ENCODE measurements at places on chromosomes 3 and 15.
A peak's percentile ranks its signal among the peaks of the same experiment; 100 is the strongest.

DNA sequence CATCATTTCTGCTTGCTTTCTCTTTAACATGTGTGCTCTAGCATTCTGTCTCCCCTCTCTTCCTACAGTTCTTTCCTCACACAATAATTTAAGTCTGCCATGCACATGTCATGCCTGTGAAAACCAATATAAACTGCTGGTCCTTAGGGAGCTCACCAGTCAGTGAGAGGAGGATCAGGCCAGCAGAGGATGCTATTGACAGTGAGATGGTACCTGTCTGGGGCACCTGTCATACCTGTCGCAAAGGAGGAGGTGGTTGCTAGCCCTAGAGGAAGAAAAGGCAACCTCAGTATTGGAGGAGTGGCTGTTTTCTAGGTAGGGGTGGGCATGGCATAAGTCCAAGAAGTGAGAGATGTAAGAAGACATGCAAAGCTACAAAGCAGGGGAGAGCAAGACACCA, 194.6 kb downstream of the GABRG3 start:
- no peak for DNase-seq

GRCh38 chr3:17320266-17320665, 422.2 kb downstream of the TBC1D5 start:
- no peak for DNase-seq

DNA sequence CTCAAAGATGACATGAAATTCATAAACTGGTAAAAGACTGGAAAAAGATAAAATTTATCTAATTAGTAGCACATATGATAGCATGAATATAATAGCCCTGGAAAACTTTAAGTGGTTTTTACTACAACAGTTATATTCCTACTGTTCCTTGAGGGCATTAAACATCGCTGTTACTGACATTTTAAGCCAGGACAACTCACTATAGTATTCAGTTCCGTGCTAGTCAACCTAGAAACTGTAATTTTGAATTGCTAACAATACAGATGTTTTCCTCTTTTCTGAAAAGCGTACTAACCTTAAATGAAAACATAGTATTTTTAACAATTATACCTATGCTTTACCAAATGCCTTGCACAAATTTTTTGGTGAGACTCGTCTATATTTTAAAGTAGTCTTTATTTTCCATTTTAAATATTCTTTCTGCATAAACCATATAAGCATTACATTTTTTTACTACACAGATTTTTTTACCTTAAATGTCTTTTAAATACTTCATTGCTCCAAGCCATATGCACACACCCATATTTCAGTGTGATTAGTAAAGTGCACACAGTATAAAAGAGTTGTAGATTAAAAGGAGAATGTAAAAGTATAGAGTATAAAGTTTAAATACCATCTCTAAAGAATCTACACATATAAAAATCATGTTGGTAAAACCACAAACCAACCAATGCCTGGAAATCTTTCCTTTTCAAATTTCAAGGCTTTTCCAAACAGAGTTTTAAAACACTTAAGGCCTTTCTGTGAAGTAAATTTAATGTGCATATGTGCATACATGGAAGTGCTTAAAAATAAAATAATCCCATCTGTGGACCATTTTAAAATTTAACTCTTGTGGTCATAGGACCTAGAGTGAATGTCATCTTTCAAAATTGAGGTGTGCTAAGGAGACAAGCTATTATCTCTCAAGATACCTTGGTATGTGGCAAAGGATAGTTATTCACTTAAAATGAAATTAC, 20.1 kb upstream of the CBLB start:
- no peak for DNase-seq

DNA sequence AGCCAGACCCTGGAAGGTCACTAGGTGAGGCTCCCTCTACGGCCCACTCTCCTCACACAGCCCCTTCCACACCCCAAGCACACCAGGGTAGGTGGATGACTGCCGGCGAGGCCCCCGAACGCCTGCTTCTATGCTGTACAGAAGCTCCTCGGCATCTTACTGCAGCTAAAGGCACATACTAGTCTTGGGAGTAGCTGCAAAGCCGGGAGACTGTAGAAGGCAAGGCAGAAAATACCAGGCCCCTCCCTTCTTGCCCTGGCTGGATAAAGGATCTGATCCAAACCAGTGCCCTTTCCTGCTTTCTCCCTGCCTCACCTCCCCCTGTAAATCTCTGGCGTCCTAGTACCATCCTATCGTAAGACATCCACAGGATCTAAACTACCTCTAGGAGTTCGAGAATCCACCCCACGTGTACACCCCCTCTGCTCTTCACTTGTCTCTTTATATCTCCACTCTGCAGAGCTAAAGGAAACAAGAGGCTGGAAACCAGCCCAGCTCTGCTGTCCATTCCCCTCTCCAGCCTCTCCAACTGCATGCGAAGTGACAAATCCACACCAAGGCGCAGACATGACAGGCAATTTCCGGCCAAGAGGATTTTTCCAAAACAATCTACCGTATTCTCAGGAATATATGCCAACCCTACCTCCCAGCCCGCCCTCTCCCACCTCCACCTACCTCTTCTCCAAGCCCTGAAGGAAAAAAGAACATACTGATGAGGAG, 11.8 kb downstream of the TNK2 start:
- DNase-seq: no peak

DNA sequence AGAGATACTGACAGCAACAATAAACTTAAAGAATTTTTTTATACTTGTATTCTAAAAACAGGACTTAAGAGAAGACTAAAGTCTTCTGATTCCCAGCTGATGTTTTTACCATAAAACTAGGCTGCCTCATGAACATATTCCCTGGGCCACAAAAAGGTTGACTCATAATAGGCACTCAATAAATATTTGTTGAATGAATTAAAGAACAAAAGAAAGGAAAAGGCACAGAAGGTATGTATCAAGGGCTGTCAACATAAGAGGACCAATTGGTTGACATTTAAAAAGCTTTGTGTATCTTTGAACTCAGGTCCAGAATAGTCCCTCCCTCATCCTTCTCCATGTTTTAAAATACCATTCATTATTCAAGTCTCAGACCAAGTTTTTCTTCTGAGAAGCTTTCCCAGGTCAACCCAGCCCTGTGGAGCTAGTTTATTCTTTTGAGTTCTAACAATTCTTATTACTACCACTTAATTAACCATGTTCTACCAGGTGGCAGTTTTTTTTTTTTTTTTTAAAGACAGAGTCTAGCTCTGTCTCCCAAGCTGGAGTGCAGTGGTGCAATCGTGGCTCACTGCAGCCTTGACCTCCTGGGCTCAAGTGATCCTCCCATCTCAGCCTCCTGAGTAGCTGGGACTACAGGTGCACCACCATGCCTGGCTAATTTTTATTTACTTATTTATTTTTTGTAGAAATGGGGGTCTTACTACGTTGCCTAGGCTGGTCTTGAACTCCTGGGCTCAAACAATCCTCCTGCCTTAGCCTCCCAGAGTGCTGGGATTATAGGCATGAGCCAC, 17.5 kb upstream of the ARHGEF3 start:
- DNase-seq: no peak

GRCh38 chr3:87733671-87734367, 325.0 kb downstream of the CGGBP1 start:
- no peak for DNase-seq

- DNase-seq: no peak
Measured at GRCh38 chr3:23996095-23996524, 51.0 kb downstream of the NR1D2 start.

- DNase-seq: no peak
Measured at GRCh38 chr15:66047321-66048024, 178.2 kb downstream of the RAB11A start.

GRCh38 chr15:85118173-85118572, 136.5 kb downstream of the PDE8A start:
- DNase-seq: no peak

- no peak for DNase-seq
Measured at GRCh38 chr3:46845397-46845859, 17.8 kb downstream of the MYL3 start.

- no peak for DNase-seq
Measured at GRCh38 chr15:66249605-66250174, 3.9 kb downstream of the MEGF11 start.

DNA sequence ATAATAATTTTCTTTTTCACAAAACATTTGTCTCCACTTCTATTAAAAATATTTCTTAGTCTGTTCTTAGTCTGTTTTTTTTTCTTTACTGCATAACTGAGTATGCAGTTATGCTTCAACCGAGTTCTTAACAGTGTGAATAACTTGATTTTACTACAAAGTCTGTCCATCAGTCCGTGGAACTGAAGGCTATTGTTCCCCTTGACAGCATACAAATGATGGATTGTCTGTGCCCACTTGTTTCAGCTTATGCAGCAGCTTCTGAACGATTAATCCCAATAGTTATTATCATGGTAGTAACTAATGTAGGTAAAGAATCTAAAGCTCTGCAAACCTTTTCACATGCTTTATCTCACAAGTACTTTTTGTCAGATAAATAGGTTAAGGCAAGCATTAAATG, 150.7 kb downstream of the SSR3 start:
- DNase-seq: no peak

DNA sequence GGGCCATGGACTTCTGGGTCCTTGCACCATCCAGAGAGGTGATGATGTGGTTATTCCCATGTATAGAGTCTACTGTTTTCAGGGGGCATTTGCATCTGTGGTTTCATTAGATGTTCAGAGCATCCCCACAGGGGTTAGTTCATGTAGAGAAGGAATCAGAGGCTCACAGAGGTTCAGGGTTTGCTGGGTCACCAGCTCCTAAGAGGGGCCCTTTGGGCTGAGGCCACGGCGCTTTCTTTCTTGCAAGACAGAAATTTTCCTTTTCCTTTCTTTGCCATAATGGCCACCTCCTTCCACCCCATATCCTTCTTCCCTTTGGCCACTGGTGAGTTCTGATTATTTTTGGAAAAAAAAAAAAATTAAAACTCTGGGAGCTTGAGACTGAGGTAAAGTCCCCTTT, 62.3 kb downstream of the APBA2 start:
- DNase-seq: no peak

- no peak for DNase-seq
Measured at GRCh38 chr15:52217186-52217585, 26.0 kb upstream of the GNB5 start.

DNA sequence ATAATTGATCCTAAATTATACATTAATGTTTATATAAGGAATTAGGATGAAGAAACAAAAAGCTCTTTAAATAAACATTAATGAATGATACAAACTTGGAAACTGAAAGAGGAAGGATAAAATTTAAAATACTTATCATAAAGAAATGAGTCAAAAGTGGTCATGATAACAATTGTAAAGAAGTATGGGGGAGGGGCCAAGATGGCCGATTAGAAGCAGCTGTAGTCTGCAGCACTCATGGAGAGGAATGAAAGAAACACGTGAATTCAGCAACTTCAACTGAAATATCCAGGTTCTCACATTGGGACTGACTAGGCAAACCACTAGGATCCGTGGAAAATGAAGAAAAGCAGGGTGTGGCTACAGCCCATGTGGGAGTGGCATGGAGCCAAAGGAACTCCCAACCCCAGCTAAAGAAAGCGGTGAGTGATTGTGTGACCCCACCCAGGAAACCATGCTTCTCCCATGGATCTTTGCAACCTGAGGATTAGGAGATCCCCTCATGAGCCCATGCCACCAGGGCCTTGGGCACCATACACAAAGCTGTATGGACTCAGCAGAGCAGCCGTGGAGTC, 13.1 kb upstream of the CP start:
- DNase-seq: no peak

- DNase-seq: no peak
Measured at GRCh38 chr15:66405615-66406014, 18.9 kb downstream of the MAP2K1 start.

DNA sequence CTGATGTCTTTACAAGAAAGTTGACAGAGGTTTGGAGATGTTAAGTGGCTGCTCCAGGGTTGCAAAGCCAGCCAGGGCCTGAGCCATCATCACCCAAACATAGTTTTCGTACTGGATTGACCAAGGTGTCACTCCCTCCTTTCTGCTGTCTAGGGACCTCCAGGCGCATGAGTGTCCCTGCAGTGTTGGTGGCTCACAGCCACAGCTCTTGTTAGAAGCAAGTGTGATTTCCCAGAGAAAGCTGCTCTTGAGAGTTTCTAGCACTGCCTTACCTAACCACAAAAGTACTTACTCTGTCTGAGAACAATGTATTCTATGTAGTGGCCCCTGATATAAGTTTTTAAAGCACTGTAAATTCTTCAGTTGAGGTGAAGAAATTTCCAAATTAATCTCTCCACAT, 144.1 kb downstream of the SOX2 start:
- DNase-seq: no peak

DNA sequence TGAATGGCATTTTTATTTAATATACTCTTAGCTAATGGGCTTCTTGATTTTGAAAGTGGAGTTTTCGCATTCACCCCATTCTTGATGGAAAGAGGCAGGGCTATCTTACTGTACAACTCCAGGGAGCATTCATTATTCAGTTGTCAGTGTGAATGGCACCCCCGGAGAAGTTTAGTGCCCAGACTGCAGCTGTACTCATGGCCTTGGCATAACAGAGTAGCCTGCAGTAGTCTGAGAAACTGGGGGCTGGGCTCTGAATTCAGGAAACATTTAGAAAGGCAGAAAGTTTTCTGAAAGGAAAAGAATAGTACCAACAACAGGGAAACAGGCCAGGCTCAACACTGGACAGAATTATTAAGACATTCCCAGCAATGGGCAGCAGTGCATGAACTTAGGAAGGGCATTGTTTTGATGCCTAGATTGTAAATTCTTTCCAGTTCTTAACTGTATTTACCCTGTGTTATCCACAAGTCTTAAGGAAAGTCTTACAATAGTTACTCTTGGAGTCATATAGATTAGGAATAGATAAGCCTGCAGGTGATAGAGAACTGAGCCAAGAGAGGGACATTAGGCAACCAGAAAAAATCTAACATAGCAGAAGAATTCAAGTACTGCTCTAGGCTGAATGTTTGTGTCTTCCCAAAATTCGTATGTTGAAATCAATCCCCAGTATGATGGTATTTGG, 44.4 kb downstream of the TIPARP start:
- DNase-seq: no peak

DNA sequence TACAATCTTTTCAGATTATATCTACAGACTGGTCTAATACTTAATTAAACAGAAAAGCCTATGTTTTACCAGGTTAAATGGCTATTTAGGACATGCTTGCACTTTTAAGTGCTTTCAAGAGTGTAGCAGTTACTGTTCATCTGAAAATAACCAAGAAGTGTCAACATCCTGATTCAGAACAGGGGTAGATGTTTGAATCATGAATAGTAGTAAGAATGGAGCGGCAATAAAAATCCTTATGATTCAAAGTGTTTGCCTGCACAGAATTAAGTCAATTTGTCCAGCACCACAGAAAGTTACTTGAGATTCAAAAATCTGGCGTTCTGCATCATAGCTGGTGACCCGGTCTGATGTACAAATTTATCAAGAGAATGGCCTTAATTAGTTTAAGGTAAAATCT, 48.3 kb downstream of the GREM1 start:
- DNase-seq: no peak

GRCh38 chr15:64092864-64093626, 593 bp downstream of the CIAO2A start:
- DNase-seq: peak; percentile 42

DNA sequence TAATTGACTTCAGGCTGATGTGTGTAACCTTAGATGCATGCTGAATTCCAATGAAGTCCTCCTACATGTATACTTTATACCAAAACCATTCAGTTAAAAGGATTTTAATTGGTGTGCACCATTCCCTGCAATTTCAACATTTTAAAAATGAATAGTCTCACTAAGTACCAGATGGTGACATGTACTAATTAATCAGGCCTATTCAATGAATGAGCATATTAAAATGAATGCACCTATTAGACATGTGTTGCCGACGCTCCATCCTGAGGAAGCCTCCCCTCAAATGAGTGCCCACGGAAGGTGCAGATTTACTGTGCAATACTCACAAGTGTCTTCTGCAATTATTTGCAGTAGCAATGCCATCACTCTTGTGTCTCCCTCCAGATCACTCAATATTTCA, 124.7 kb upstream of the TSPAN3 start:
- no peak for DNase-seq

GRCh38 chr3:64220161-64220914, 4.9 kb downstream of the PRICKLE2 start:
- no peak for DNase-seq

All from stimulated activated CD4-positive, alpha-beta T cell treated with anti-CD3 and anti-CD28 coated beads, Interleukin-2, amount 100 ng/mL, for 24 hours (primary cell).